Cortex of kidney (tissue), 1 donor: ENCODE measurements at places on chromosomes 2 and 18.

- DNase-seq, result no peak
Measured at GRCh38 chr2:176566961-176567360, 297.7 kb downstream of the MTX2 start.

- no peak for DNase-seq
Measured at GRCh38 chr2:215397632-215398341, 38.1 kb downstream of the FN1 start.

DNA sequence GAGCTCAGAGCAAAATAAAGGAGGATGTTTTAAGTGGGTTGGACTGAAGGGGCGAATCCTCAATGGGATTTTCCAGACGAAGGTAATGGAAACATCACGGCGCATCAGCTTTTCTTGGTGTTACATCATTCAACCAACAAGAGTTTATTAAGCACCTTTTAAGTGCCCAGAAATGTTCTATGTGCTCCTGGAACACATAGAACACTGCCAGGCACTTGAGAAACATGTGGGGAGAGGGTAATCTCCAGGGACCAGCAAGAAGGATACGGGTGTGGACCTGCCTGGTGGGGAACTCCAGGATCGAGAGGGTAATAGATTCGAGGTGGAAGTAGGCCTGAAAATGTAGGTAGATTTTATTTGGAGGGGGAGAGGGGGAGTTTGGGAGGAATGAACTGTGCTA lies 168.6 kb downstream of the PRKCE start:
- no peak for DNase-seq

DNA sequence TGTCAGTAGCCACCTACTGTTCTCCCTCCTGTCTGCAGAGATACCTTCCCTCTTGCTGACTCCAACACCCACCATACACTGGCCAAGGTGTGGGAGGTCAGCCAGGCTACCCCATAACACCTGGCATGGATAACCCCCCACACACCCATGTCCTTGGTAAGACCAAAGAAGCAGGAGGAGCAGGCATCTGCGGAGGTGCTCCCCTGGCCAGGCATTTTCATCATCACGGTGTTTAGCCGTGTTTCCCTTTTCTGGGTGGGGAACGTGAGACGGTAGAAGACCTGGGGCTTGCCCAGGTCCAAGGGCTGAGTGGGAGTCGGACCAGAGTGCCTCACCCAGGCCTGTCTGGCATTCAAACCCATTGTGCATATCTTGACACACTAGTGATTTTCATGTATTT lies 150.3 kb downstream of the SMAD7 start:
- DNase-seq, result no peak

DNA sequence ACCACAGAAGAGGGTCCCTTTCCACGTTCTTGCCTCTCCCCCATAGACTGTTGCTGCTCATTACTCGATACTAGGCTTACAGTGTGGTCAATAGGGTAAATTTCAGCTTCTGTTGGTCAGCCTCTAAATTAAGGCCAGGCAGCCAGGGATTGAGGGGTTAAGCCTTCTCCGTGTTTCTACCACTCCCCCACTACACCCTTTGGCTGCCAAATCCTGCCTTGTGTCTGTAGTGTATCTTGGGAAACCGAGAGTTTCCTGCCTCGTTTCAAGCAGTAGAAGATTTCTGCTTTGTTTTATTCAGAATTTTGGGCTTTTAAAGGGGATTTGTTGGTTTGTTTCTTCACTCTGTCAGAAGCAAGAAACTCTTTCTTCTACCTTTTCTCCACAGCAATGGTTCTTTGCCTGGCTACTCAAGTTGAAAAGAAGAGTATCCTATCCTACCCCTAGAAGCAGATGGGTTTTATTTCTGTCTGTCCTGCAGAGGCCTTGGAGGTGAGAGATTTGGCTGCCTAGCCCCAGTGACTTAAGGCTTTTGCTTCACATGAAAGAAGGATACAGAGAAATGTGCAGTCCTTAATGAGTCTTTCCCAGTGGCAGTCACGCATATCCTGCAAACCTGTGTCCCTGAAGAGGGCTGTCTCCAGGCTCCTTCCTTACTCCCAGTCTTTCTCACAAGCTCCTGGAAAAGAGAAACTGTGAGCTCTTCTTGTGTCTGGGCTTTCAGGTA lies 261.5 kb upstream of the TANK start:
- DNase-seq, result no peak

DNA sequence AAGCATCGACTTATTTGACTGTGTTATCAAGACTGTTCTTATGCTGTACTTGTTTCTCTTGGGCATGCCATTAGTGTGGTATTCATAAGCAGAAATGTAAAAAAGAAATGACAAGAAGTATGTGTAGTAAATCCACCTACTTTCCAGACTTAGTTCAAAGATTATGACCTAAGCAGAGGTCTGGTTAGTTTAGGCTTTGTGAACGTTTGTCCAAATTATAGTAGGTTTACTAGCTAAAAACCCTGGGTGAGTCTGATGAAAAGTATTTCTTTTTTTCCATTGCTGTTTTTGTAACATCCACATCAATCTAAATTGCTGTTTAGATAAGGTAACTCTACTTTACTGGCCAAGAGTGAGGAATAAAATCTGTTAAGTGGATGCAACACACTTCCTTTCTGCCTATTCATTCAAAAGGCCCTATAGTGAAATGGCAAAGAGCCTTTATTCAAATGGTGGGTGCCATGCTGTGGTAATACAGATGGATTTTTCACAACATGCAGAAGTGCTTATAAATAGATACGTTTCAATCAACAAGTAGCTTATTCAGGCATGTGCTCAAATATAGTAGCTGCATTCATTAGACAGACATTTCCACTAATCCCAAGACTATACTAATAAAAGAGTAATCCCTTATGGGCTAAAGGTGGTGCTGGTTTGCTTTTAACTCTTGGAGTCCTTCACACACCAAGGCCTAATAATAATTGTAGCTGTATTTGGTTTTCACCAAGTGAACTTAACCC lies 122.5 kb upstream of the LTBP1 start:
- DNase-seq, result no peak

DNA sequence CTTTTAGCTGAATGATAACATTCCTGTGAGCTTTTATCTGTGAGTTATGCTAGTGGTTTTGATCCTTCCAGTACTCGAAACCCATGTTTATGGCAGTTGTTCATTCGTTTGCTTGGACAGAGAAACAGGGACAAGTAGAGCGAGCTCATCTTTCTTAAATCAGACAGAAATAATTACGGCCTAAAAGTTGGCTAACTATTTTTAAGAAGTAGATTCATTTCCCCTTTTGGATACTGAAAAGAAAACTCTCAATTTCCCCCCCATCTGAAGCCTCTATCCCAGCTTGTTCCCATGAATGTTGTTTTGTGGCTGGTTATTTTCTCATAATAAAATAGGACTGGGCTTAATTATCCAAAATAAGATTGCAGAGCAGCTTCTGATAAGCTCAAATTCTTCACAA lies 67.1 kb downstream of the ANTXR1 start:
- no peak for DNase-seq

DNA sequence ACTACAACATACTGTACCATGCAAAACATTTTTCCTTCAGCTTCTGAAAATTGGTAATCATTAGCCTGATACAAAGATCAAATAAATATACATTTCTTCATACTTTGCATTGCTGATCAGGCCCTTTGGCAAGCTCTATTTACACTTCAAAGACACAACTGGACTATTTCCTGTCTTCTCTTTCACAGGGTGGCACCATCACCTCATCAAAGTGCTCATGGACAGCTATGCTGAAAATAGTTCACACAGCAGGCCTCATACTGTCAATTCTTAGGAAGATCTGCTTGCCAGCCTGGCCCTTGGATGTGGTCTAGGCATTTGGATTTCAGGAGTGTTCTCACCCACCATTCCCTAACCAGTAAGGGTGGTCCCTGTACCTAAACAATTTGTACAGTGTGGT lies 33.9 kb downstream of the FBXO15 start:
- no peak for DNase-seq

DNA sequence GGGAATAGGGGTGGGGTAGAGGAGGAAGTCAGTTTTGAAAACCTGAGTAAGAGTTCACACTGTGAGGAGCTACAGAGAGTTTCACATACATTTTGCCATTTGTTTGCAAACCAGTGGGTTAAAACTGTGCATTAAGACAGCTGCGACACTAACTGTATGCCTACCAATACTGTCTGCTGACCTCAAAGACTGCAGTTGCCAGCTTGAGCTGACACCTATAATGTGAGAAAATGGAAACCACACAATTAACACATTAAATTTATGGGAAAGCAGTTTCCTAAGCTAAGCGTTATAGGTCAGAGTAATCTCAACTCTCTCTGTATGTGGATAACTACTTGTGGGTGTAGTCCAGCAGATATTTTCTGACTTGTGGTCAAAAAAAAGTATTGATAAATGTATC lies 756.6 kb upstream of the GCFC2 start:
- DNase-seq, result no peak

- DNase-seq, result no peak
Measured at GRCh38 chr2:85253890-85254289, 73.9 kb downstream of the TGOLN2 start.

- DNase-seq, result no peak
Measured at GRCh38 chr2:11502740-11503292, 31.0 kb upstream of the GREB1 start.

- DNase-seq, result no peak
Measured at GRCh38 chr18:79853303-79853992, 55.7 kb downstream of the KCNG2 start.

- DNase-seq, result no peak
Measured at GRCh38 chr2:8049851-8050571, 631.8 kb upstream of the ID2 start.

- no peak for DNase-seq
Measured at GRCh38 chr2:73080321-73081131, 9.0 kb upstream of the SFXN5 start.

DNA sequence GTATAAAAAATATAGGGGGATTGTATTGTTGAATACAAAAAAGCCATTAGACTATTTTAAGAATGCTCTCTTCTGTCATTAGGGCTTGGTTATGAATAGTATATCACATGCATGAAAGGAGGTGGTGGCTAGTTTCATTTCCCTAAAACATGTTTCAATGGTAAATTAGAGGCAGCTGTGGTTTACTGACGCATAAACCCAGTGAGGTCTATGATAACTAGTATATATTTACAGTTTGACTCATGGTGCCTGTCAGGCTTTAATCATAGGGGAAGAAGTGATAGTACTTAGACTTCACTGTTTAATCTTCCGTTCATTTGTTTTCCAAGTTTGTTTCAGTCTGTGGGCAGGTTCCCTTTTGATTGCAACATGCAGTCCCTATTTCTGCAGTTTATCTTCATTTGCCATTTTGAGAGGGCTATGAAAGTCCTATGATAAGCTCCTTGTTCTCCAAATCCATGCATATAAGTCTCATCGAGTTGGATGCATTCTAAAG lies 55.1 kb upstream of the MAP4K3 start:
- DNase-seq, result no peak

- DNase-seq, result no peak
Measured at GRCh38 chr18:57931038-57931437, 113.0 kb upstream of the NEDD4L start.

GRCh38 chr2:6773007-6773693 lies 92.6 kb downstream of the CMPK2 start:
- DNase-seq, result no peak

DNA sequence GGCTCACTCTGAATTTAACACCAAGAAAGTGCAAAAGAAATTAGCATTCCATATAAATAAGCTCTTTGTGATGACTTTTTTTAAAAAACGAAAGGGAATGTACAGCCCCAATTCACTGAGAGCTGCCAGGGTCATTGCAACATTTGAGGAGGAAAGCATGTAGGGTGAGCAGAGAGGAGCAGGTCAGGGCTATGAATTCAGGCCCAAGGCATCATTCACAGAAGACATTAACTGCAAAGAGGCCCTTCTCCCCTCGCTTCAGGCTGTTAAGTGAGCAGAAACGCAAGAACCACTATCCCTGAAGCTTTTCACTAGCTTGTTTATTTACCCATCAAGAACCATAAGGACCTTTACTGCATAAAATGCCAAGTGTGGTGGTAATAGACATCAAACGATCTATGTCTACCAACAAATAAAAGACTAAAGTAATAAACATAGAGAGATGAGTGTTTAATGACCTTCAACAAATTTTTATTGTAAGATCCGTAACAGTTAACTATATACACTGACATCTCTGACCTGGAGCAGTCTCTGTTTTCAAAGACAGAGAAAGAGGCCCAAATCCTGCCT lies 333.1 kb upstream of the HNRNPA3 start:
- DNase-seq, result no peak

DNA sequence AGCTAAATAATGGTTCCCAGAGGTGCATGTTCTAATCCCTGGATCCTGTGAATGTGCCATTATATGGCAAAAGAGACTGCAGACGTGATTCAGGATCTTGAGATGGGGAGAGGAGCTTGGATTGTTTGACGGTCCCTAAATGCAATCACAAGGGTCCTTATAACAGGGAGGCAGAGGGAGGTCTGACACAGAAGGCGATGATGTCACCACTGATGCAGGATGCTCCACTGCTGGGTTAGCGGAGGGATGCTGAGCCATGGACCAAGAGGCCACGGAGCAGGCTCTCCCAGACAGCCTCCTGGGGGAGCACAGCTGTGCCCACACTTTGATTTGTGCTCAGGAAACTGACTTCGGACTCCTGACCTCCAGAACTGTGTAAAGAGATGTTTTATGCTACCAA lies 156.2 kb downstream of the UXS1 start:
- no peak for DNase-seq

DNA sequence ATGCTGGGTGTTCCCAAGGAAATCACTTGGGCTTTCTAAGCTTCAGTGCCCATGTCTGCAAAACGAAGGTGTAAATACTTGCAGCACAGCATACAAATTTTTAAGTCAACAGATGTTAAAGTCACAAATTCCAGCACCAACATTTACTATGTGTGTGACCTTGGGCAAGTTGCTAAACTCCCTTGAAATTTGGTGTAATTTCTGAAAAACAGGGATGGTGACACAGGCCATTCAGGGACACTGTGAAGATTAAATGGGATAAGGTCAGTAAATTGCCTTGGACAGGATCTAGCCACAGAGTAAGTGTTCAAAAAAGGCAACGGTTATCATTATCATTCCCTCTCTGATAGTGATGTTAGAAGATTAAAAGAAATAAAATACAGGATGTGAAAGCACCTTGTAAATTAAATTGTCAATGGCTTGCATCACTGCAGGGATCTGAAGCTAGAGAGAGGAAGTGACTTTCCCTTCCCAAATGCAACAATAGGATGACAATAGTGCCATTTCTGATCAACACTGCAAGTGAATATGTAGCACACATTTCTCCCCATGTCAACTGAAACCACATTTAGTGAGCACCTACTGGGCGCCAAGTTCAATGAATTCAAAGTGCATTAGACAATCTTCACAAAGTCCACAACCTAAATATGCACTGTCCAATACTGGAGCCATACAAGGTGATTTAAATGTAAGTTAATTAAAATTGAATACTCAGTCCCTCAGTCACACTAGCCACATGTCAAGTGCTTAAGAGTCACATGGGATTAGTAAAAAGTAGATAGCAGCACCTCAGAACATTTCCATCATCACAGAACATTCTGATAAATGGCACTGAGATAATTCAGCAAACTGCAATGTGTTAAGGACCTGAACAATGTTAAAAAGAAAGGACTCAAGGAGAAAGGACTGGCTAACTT lies 81.2 kb downstream of the STK39 start:
- no peak for DNase-seq

DNA sequence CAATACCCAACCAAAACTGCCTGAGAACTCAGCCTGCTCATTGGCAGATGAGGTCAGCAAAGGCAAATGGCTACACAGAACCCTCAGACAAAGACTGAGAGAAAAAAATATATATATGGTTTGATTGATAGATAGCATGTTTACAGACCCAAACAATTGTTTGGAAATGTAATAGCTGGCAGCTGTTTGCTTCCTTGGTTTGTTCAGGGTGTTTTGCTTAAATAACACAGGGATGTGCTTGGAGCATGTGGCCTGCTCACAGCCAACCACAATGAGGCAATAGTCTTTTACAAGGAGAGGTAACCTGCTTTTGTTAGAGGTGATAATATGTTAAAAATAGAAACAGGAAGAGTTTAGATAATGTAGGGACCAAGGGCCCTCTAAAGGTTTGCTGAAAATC lies 84.5 kb downstream of the PDK1 start:
- DNase-seq, result no peak
